ENCODE measurements at places on chromosomes 12 and 14.

DNA sequence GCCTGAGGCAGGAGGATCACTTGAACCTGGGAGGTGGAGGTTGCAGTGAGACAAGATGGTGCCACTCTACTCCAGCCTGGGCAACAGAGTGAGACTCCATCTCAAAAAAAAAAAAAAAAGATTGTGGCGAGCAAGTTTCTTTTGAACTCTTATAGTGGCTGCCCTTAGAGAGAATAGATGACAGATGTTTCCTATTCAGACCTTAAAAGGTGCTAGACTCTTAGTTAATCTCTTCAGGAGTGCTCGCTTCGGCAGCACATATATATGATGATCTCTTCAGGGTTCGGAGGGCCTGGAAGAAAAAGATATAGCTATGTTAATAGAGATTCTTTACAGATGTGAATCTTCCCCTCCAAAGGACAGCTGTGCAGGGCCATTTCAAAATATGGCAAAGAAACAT, 73.1 kb upstream of the AMN1 start:
- DNase-seq = no peak

- peak; percentile 43 for DNase-seq
These were observed 14.0 kb upstream of the HPD start for GRCh38 chr12:121872546-121873215.

DNA sequence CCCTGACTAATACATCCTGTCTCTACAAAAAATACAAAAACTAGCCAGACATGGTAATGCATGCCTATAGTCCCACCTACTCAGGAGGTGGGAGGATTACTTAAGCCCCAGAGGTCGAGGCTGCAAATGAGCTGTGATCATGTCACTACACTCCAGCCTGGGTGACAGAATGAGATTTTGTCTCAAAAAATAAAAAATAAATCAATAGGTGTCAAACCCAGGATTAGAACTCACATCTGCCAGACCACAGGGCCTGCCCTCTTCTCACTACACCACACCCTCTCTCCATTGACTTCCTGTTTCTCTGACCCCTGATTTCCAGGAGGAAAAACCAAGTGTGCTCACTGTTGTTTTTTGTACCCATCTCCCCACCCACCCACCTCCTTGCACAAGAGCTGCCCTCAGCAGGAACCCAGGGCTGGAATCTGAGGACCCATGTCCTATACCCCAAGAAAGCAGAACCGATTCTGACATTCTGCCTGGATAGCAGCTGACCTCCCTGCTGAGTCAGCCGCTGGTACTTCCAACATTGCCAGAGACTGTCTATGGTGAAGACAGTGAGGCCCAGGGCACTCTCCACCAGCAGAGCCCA, 6.2 kb downstream of the CMKLR1 start:
- no peak for DNase-seq

DNA sequence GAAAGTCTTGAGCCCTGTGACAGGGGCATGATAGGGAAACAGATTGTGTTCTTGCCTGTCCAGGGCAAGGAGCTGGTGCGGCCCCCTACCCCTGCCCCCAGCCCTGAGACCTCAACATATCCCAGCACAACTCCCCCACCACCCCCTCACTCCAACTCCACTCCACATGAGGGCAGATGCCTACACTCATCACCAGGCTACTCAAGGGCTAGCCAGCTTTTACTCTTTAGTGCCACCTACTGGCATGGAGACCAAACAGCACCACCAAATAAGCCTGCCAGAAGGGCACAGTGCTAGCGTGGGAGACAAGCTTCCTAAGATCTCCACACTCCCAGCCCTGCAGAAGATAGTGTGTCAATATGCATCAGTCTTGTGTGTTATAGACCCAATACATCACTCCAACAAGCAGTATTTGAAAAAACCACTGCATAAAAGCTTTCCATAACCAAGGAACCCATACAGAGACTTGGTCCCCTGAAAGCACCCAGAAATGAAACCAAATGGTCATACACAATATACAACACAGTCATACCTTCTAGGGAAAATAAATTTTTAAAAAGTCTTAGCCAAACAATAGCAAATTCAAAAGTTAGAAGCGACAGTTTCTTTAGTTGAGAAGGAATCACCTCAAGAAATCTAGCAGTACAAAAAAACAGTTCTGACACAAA, 154.4 kb downstream of the KCNK10 start:
- DNase-seq = peak; percentile 37
